ENCODE measurements at places on chromosomes 6 and 20. TPM values are rescaled to one million over a fixed set of nuclear protein-coding genes. Genes with fewer than 3 reads are reported as not detected.

GJA1 gene
- polyA plus RNA-seq, result 49.2 TPM

CLVS2 gene
- not detected for polyA plus RNA-seq

HLA-DRA gene
- polyA plus RNA-seq, result 93.5 TPM

C6orf52 gene
- 0.80 TPM for polyA plus RNA-seq

PTPRA gene
- polyA plus RNA-seq, result 16.7 TPM

ADA gene
- 12.9 TPM for polyA plus RNA-seq

MAPK13 gene
- polyA plus RNA-seq, result 0.95 TPM

C6orf132 gene
- polyA plus RNA-seq, result 1.8 TPM

RALY gene
- 234 TPM for polyA plus RNA-seq

MUC21 gene
- polyA plus RNA-seq, result 0.09 TPM

MATN4 gene
- 0.06 TPM for polyA plus RNA-seq

LTA gene
- polyA plus RNA-seq, result 0.44 TPM

RCAN2 gene
- polyA plus RNA-seq, result 51.0 TPM

IP6K3 gene
- 18.4 TPM for polyA plus RNA-seq

RBM24 gene
- polyA plus RNA-seq, result 62.4 TPM

TAP2 gene
- 13.8 TPM for polyA plus RNA-seq

GPSM3 gene
- 6.2 TPM for polyA plus RNA-seq

OR2H1 gene
- not detected for polyA plus RNA-seq

FOXS1 gene
- 7.5 TPM for polyA plus RNA-seq

DYNLT2 gene
- 3.4 TPM for polyA plus RNA-seq

SLA2 gene
- 0.66 TPM for polyA plus RNA-seq

PRDM13 gene
- polyA plus RNA-seq, result not detected

IYD gene
- not detected for polyA plus RNA-seq

LINC00237 gene
- polyA plus RNA-seq, result not detected

BPIFB1 gene
- polyA plus RNA-seq, result 0.03 TPM

CFAP206 gene
- polyA plus RNA-seq, result 0.44 TPM

APCDD1L gene
- not detected for polyA plus RNA-seq

CLDN20 gene
- polyA plus RNA-seq, result not detected

SRMS gene
- not detected for polyA plus RNA-seq

OARD1 gene
- 22.7 TPM for polyA plus RNA-seq

PDYN gene
- polyA plus RNA-seq, result not detected

HLA-DOB gene
- polyA plus RNA-seq, result 1.1 TPM

GNRH2 gene
- polyA plus RNA-seq, result not detected

NQO2 gene
- 52.3 TPM for polyA plus RNA-seq

SIRPD gene
- polyA plus RNA-seq, result not detected

MRPL14 gene
- polyA plus RNA-seq, result 89.7 TPM

FAM135A gene
- 13.7 TPM for polyA plus RNA-seq

TPBG gene
- polyA plus RNA-seq, result 1.8 TPM

GID8 gene
- 10.2 TPM for polyA plus RNA-seq

HLA-DPB1 gene
- 48.2 TPM for polyA plus RNA-seq

HCRTR2 gene
- not detected for polyA plus RNA-seq

CLPSL1 gene
- not detected for polyA plus RNA-seq

SLC52A3 gene
- polyA plus RNA-seq, result 2.8 TPM

NFYA gene
- 4.2 TPM for polyA plus RNA-seq

NFATC2 gene
- polyA plus RNA-seq, result 0.43 TPM

HSPA12B gene
- polyA plus RNA-seq, result 21.7 TPM

CST4 gene
- polyA plus RNA-seq, result not detected

DPPA5 gene
- polyA plus RNA-seq, result not detected

PHACTR3 gene
- polyA plus RNA-seq, result 0.54 TPM

CST7 gene
- polyA plus RNA-seq, result 1.5 TPM

SNRNP48 gene
- 16.2 TPM for polyA plus RNA-seq

OR2J3 gene
- polyA plus RNA-seq, result not detected

RRAGD gene
- 24.8 TPM for polyA plus RNA-seq

SPDEF gene
- 0.22 TPM for polyA plus RNA-seq

Data from heart right ventricle (tissue), 16 donors.